ENCODE measurements at places on chromosomes 1 and 21.

DNA sequence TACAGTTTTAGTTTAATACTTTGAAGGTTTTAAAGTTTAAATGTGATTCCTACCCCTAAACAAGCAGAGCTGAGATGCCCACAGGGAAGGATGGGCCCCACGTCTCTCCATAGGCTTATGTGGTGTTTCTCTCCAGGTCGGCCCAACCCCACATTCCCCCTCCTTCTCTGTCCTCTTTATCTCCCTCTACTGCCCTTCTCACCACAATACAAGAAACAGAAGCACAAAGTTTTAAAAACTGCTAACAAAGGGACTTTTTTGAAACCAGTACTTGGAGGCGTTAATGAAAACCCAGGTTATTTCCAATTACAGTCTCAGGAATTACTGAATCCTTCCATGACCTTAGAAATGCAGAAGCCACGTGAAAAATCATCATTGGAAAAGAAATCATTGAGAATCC lies 324.0 kb downstream of the NTNG1 start:
- no peak for DNase-seq

GRCh38 chr1:117632269-117633067 lies 26.6 kb downstream of the TENT5C start:
- no peak for DNase-seq

- no peak for DNase-seq
Observed at GRCh38 chr1:237103021-237103420, 61.0 kb downstream of the RYR2 start.

- no peak for DNase-seq
Observed at GRCh38 chr1:32618673-32619221, 31.6 kb downstream of the ZBTB8OS start.

DNA sequence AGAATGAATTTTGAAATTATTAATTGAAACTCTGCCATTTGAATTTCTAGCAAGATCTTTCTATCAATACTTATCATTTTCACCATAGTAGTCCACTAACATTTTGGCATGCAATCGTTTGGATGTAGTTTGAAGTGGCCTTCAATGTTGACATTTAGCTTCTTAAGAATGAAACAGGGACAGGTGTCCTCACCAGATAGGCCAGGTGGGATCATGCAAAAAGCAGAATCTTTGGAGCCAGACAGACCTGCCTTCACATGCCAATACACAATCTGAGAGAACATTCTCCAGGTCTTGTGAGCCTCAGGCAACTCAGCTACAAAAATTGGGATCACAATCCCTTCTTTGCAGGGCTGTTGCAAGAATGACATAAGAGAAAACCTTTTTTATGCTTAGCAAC lies 18.3 kb upstream of the HSPA13 start:
- no peak for DNase-seq

DNA sequence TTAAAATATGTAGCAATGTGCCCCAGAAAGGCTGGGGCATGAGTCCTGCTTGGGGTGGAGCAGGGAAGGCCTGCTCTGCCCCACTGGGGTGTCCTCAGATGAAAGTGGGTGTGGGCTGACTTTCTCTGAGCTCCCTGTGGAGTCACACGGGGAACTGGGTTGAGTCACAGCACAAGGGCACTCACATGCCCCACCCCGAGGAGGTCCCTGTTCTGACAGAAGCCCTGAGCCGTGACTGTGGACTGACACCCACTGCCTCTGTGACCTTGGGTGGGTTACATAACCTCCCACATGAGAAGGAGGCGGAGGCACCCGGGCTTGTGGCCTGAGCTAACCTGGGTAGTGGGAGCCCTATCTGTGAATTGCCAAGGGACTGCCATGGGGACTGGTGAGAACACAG lies 52.5 kb upstream of the TINAGL1 start:
- no peak for DNase-seq

DNA sequence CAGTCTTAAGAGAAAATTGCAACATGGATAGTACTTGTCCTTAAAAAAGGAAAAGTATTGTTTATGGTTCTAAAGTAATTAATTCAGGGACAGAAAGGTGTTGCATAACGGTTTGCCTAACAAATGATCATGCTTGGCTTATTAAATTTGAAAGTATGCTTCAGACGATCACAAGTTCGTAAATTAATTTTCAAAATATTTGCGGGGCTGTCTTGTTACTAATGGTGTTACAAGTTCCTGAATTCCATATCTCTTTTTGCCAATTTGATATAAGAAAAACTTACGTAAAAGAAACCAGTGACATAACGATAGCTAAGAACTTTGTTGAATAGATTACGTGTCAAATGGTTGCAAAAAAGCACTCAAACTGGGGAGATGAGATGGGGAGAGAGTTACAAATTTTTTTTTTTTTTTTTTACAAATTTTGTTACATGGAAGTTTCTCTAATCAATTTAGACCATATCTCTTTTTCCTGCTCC lies 1.3 kb downstream of the AGO3 start:
- no peak for DNase-seq

DNA sequence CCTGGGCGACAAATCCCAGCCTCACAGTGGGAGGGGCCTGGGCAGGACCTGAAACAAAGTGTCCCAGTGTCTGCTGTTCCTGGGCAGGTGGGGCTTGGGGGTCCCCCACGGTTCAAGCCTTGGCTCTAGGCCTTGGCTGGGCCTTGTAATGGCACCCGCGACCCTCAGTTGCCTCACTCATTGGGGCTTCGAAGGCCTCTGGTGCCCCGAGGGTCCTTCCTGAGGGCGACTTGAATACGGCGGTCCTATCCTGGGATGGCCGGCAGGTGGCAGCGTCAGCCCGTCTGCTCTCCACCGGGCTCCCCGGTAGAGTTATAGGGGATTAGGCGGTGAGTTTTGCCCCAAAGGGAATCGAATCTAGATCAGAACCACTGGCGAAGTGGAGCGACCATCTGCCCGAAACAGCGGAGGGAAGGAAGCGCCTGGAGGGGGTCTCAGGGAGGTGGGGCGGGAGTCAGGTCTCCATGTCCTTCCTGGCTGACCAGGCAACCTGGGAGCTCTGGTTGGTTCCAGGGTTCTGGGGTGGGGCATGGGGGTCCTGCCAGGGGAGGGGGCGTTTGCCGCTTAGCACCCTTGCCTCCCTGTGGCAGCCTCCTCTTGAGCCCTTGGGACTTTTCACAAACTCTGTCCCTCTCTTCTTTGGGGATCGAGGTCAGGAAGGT lies 2.1 kb upstream of the PEX10 start:
- DNase-seq, result peak; percentile 74

- DNase-seq, result no peak
Observed at GRCh38 chr1:231618609-231619256, 7.9 kb upstream of the DISC1 start.

DNA sequence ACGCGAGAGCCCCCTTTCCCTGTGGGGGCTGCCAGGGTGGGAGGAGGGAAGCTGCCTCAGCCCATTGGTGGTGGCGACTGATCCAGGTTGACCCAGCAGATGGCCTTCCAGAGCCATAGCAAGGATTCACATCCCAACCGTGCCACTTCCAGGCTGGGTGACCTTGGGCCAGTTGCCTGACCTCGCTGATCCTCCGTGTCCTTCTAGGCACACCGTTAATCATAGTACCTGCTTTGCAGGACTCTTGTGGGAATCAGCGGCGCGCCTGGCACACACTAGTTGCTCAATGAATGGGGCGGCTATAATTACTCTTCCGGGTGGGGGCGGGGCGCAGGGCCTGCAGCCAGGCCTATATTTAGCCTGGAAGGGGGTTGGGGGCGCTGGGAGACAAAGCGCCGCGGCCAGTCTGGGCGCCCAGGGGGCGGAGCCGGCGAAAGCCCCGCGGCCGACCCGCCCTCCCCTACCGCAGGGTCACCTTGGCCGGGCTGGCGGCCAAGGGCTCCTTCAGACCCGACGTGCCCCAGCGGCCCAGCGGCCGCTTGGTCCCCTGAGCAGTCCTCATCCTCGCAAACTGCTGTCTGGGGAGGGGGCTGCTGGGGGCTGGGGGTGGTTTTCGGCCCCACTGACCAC lies 5.1 kb downstream of the HSPB7 start:
- DNase-seq, result peak; percentile 15

- no peak for DNase-seq
Observed at GRCh38 chr1:10415211-10415930, 14.9 kb upstream of the CENPS start.

DNA sequence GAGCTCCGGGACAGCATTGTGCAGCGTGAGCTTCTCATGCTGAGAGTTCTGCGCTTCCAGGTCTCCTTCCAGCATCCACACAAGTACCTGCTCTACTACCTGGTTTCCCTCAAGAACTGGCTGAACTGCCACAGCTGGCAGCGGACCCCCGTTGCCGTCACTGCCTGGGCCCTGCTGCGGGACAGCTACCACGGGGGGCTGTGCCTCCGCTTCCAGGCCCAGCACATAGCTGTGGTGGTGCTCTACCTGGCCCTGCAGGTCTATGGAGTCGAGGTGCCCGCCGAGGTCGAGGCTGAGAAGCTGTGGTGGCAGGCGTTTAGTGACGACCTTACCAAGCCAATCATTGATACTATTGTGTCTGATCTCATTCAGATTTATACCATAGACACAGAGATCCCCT lies 186.4 kb downstream of the NR5A2 start:
- DNase-seq, result no peak

- no peak for DNase-seq
Observed at GRCh38 chr1:33381977-33382376, 48.9 kb downstream of the PHC2 start.

GRCh38 chr1:2202843-2203601 lies 8.4 kb upstream of the FAAP20 start:
- no peak for DNase-seq

GRCh38 chr1:196933531-196934189 lies 9.9 kb upstream of the CFHR2 start:
- DNase-seq, result no peak

DNA sequence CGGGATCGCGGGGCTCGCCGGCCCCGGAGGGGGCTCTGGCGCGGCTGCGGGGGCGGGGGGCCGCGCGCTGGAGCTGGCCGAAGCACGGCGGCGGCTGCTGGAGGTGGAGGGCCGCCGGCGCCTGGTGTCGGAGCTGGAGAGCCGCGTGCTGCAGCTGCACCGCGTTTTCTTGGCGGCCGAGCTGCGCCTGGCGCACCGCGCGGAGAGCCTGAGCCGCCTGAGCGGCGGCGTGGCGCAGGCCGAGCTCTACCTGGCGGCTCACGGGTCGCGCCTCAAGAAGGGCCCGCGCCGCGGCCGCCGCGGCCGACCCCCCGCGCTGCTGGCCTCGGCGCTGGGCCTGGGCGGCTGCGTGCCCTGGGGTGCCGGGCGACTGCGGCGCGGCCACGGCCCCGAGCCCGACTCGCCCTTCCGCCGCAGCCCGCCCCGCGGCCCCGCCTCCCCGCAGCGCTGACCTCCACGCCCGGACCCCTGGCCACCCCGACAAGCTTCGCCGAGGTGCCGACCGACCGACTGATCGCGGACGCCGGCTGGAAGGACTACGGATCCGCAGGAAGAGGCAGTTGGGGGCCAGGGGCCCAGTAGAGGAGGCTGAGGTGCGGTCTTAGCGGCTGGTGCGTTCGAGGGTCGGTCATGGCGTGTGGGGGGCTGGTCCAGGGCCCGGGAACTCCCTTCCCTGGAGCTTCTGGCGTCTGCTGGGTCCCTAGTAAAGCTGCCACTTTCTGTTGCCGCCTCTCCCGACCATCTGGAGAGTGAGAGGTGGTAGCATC lies 711 bp downstream of the TRNP1 start:
- DNase-seq, result peak; percentile 12

- no peak for DNase-seq
Observed at GRCh38 chr1:67371681-67372080, 58.5 kb downstream of the SERBP1 start.

DNA sequence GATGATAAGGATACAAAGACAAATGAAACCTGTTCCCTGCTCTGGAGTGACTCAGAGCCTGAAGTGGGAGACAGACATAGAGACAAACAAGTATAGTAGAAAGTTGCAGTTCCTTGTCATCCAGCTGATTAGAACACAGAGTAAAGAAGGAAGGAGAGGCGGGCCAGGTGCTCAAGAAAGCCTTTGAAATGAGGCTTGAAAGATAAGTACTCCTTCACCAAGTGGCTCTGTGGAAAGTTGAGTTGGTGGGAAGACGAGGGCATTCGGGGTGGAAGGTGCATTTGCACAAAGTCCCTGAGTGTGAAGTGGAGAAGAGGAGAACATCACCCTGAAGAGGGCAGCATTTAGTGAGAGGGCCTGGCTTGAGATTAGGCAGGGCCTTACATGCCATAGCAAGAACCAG lies 17.0 kb downstream of the MARK1 start:
- no peak for DNase-seq

DNA sequence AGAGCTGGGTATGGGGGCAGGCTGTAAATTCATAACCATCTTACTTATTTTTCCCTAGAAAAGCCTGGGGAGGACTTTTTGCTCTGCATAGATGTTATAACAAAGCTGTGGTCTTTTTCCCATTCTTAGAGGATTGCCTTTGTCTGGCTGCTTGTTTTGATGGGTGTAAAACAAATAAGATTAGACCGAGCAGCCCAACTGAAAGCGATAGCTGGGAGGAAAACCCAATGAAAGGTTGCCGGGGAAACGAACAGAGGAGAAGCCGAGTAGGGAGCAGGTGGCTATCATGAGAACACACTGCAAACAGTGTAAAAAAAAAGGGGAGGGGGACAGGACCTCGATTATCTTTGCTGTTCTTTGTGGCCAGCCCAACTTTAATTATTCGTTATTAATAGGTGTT lies 1.9 kb downstream of the ELAVL4 start:
- no peak for DNase-seq

- DNase-seq, result no peak
Observed at GRCh38 chr1:76723949-76724348, 143.3 kb upstream of the ST6GALNAC5 start.

GRCh38 chr1:226945858-226946245 lies 5.8 kb downstream of the COQ8A start:
- no peak for DNase-seq

- peak; percentile 46 for DNase-seq
Observed at GRCh38 chr1:13699936-13700520, at the start of gene PRDM2. Gene PRDM2, plus strand, starts transcription at chr1:13700188. Its CDS starts 15,418 bp downstream, at chr1:13715606.

- DNase-seq, result no peak
Observed at GRCh38 chr1:198977909-198978308, 339.1 kb downstream of the PTPRC start.

DNA sequence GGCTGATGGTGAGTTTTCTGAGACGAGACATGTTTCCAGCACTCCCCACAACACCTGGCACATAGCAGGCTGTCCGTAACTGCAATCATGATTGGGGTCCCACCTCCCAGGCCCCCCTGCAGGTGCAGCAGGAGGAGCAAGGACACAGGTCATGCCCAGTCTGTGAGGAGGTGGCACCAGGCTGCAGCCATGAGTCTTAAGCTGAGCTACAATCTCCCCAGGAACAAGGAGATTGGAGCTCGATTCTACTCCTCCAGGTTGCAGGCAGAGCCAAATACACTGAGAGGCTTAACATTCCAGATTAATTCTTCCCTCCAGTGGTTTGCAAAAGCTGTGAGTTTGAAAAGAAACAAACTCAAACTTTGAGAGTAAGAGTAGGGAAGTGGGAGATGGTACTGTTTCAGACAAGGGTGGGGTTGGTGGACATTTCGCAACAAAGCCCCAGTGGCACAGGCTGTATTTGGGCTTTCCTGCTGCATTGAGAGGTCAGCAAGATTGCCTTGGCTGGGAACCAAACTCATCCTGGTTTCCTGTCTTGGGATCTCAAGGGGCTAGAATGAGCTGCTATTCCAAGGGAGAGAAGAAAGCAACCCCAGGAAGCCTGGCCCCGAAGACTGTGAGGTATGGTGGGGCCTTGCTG lies 64.8 kb upstream of the GALNT2 start:
- DNase-seq, result no peak

Data from activated T-cell treated with anti-CD3 and anti-CD28 coated beads for 1 hour (primary cell).